Ecto neural progenitor cell (in vitro differentiated cells): ENCODE measurements at places on chromosomes 4 and X.

DNA sequence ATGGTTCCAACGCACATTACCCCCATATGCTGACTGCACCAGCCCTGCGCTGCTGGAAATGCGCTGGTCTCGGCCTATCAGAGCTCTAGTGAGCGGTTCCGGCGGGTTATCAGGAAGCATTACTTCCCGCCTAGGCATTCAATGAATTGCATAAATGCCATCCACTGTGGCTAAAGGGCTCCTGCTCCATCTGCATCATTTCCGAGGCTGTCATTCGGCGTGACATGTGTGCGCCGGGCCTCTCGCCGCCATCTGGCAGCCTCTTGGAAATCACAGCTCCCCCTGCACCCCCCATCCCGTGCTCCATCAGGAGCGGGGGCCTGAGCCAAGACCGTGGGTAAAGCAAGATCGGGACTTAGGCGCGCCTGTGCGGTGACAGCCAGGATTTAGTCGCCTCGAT, 64.4 kb downstream of the SEPSECS start:
- DNase-seq = no peak

- no peak for DNase-seq
These were observed 25.7 kb upstream of the COX7B2 start for GRCh38 chr4:46934726-46935125.

GRCh38 chr4:155931634-155932033, 22.0 kb downstream of the CTSO start:
- DNase-seq = no peak

- no peak for DNase-seq
These were observed 124.6 kb downstream of the NDST3 start for GRCh38 chr4:118158763-118159375.
